ENCODE measurements at places on chromosomes 11 and 22. TPM values are rescaled to one million over a fixed set of nuclear protein-coding genes. Genes with fewer than 3 reads are reported as not detected.
A peak's percentile ranks its signal among the peaks of the same experiment; 100 is the strongest.

DNA sequence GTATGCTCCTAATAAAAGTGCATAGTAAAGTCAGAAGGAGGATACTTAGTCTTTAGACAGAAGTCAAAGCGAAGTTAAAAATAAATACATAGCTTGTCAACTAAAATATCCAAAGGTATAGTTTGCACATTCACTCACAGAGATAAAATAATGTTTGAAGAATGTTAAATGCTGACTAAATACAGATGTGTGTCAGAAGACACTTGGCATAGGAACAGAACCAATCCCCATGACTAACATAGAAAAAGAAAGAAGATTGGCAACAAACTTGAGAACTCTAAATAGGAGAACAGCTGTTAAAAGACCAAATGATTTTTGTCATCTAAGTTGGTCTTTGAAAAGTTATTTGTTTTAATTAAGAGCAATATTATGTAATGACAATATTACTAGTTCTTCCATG, 1172.1 kb upstream of the RAG2 start:
- H3K27me3 ChIP-seq, result no peaks in the 10 kb centered on the region
- no peaks in the 10 kb centered on the region for H3K4me1 ChIP-seq
- no peak overlapping the region for H3K4me3 ChIP-seq
- no peak overlapping the region for H3K27ac ChIP-seq

- no peak overlapping the region for H3K4me3 ChIP-seq
- no peaks in the 10 kb centered on the region for H3K4me1 ChIP-seq
- no peaks in the 10 kb centered on the region for H3K36me3 ChIP-seq
- no peaks in the 10 kb centered on the region for H3K27me3 ChIP-seq
- no peak for DNase-seq
- H3K27ac ChIP-seq, result no peak overlapping the region
These were observed 517.9 kb downstream of the TBC1D22A start for GRCh38 chr22:47280301-47280700.

- no peaks in the 10 kb centered on the region for H3K4me1 ChIP-seq
- no peaks in the 10 kb centered on the region for H3K36me3 ChIP-seq
- no peak overlapping the region for H3K27ac ChIP-seq
- no peak overlapping the region for H3K4me3 ChIP-seq
These were observed 176.5 kb downstream of the CTTN start for GRCh38 chr11:70574725-70575347.

GRCh38 chr11:19199771-19200170, 2.0 kb downstream of the CSRP3 start:
- no peak overlapping the region for H3K4me3 ChIP-seq
- H3K4me1 ChIP-seq, result peaks cover 2% of the 10 kb centered on the region
- peaks cover 3% of the 10 kb centered on the region for H3K27me3 ChIP-seq
- H3K36me3 ChIP-seq, result no peaks in the 10 kb centered on the region

DNA sequence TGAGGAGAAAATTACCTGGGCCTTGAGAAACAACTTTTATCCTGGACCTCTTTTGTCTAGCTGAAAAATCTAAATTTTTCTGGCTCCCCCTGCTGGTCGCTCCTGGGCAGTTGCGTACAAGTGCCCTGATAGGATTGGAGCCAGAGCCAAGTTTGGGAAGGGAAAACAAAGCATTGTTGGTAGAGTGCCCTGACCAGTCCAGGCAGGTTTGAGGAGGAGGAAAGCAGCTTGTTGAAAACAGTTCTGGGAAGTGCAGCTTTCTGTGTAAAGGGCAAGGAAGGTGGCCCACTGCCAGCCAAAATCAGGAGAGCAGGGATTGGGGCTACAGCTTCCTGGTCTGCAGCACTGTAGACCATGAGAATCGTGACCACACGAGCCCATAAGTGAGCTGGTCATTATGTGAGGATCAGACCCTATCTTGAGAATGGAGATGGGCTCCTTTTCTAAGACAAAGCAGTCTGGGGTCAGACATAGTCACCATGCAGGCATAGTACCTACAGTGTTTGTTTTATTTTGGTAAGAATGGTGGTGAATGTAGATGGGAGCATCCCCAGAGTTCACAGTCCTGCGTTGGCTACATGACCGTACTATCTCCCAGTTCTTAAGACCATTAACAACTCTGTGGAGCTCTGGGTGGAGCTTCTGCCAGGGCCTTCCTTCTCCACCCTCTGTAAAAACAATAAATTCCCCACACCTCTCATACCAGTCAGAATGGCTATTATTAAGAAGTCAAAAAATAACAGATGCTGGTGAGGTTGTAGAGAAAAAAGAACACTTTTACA, 21.3 kb upstream of the PIK3IP1 start:
- H3K36me3 ChIP-seq, result peaks cover 8% of the 10 kb centered on the region
- no peak overlapping the region for H3K27ac ChIP-seq
- H3K4me3 ChIP-seq, result no peak overlapping the region
- DNase-seq, result peak; percentile 69
- peaks cover 6% of the 10 kb centered on the region for H3K4me1 ChIP-seq
- H3K27me3 ChIP-seq, result no peaks in the 10 kb centered on the region

DNA sequence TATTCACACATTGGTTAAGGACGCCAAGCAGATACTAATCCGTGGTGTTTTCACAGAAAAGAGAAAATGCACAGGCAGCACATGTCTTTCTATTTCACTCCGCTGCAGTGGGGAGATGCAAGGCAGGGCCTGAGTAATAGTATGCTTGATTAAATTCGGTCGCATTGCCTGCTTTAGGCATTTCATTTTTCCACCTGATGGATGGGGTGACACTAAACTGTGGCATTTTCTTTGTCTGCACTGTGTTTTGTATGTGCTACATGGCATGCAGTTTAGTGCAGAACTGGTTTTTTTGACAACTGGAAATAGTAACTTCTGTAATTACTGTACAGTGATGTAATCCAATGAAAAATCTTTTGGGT, 94.9 kb downstream of the SLC17A6 start:
- DNase-seq, result no peak
- no peaks in the 10 kb centered on the region for H3K36me3 ChIP-seq
- H3K27ac ChIP-seq, result no peak overlapping the region
- peaks cover 21% of the 10 kb centered on the region for H3K27me3 ChIP-seq
- H3K4me1 ChIP-seq, result peaks cover 5% of the 10 kb centered on the region

- H3K36me3 ChIP-seq, result peaks cover 1% of the 10 kb centered on the region
- peaks cover 6% of the 10 kb centered on the region for H3K27me3 ChIP-seq
- no peak overlapping the region for H3K4me3 ChIP-seq
- DNase-seq, result peak; percentile 26
- no peaks in the 10 kb centered on the region for H3K4me1 ChIP-seq
- no peak overlapping the region for H3K27ac ChIP-seq
These were observed 128.2 kb downstream of the BRD1 start for GRCh38 chr22:49699476-49699875.

DNA sequence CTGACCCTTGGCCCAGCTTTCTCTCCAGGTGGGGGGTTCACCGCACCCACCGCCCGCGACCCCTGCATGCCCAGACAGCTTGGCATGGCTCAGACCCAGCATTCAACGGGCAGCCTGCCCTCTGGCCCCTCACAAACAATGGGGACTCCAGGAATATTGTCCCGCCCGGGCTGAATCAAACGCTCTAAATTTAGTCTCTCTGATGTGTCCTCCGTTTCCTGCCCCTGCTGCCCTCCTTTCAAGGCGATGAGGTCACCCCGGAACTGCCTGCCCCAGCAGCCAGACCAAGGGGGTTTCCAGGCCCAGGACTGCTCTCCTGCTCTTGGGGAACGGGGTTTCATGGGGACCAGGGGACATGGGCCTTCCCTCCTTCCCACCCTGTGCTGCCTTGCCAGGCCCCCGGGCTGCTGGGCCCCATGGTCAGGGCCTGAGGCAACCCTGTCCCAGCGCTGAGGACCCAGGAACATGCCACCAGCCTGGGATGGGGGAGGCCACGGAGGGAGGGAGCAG, 10.1 kb upstream of the PDGFB start:
- DNase-seq, result peak; percentile 82
- H3K4me1 ChIP-seq, result peaks cover 31% of the 10 kb centered on the region
- no peak overlapping the region for H3K4me3 ChIP-seq
- H3K27ac ChIP-seq, result peak overlapping the region; percentile 75
- no peaks in the 10 kb centered on the region for H3K36me3 ChIP-seq
- peaks cover 19% of the 10 kb centered on the region for H3K27me3 ChIP-seq

DNA sequence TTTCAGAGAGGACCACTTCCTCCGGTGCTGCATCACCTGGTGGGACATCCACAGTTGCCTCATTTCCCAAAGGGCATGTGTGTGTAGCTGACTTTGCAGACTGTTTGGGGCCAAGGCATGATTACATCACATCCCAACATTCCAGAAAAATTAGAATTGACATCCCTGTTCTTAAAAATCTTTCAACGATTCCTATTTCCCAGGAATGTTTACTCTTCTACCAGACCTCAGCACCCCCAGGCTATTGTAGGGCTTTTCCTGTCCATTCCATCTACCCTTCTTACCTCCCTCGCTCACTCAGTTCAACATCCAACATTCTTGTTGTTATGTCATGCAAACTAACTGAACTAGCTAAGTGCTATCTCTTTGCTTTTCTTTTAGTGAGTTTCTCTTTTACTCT, 37.3 kb downstream of the PIWIL4 start:
- H3K27me3 ChIP-seq, result no peaks in the 10 kb centered on the region
- no peaks in the 10 kb centered on the region for H3K36me3 ChIP-seq
- no peaks in the 10 kb centered on the region for H3K4me1 ChIP-seq
- no peak for DNase-seq
- no peak overlapping the region for H3K27ac ChIP-seq

DNA sequence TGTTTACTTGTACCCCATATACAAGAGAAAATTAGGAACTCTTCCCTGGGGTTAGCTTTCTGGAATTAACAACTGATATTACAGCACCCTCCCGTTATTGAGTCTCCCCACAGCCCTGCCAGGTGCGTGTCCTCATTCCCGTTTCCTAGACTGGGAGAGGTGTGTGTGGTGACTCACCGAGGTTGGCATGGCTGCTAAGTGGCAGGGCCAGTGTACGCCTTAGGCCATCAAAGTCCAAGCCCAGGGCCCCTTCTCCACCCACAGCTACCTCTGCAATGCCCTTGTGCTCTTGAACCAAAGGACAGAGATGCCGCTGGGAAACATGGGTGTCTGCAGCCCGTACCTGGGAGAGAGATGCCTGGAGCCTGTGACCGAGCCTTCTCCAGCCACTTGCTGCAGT, 12.3 kb downstream of the IFT27 start:
- no peak overlapping the region for H3K4me3 ChIP-seq
- peaks cover 3% of the 10 kb centered on the region for H3K4me1 ChIP-seq
- H3K36me3 ChIP-seq, result no peaks in the 10 kb centered on the region
- H3K27ac ChIP-seq, result no peak overlapping the region

DNA sequence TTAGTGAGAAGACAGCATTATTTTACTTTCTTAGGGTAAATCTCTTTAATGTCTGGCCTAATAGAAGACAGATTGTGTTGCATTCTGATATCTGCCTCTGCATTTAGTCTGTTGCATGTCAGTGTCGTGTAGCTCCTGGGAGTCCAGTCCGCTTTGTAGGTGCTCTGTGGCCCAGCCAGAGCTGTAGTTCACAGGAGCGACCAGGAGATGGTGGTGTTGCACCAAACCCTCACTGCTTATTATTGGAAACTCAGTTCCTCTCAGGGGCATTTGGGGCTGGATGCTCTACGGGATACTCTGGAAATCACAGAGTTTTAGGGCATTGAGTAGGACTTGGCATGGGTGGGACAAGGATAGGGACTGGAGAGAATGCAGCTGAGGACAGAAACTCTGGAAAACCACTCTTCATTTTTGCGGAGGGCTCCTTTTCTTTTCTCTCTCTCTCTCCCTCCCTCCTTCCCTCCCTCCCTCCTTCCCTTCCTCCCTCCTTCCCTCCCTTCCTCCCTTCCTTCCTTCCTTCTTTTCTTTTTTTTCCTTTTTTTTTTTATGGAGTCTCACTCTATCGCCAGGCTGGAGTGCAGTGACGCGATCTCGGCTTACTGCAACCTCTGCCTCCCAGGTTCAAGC, 21.7 kb downstream of the MIAT start:
- H3K27ac ChIP-seq, result no peak overlapping the region
- peaks cover 39% of the 10 kb centered on the region for H3K4me1 ChIP-seq
- DNase-seq, result peak; percentile 84
- peaks cover 29% of the 10 kb centered on the region for H3K36me3 ChIP-seq
- no peak overlapping the region for H3K4me3 ChIP-seq

DNA sequence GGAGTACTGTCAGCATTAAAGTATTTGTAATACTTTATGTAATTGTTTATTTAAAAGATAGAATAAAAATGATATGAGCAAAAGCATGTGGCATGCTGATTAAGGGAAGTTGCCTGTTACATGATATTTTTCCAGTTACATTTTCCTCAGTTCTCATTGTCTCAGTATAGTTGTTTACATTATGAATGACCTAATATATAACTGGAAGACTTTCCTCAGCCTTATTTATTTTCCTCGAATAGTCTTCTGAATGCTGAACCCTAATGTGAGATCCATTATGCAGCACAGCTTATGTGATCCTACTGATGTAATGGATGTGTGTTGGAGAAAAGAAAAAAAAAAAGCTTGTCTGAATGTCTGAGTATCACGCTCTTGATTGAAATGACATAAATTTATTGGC, 95.5 kb downstream of the LUZP2 start:
- H3K27ac ChIP-seq, result no peak overlapping the region
- H3K36me3 ChIP-seq, result no peaks in the 10 kb centered on the region
- no peak for DNase-seq
- H3K4me3 ChIP-seq, result no peak overlapping the region
- H3K27me3 ChIP-seq, result no peaks in the 10 kb centered on the region

DNA sequence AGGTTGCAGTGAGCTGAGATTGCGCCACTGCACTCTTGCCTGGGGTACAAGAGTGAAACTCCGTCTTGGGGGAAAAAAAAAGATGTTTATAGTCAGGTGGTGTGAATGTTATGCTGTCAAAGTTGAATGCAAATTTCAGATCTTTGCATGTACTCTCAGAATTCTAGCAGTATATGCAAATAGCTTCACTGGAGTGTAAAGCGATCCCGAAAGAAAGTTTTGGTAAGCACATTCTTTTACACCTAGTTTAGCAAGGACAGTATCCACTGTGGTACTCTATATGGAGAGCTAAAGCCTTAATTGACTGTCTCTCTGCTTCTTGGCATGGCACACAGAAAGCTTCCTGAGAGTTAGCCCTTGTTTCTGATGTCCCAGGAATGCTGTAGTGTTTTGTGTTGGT, 4.0 kb downstream of the JAM3 start:
- H3K4me3 ChIP-seq, result no peak overlapping the region
- H3K36me3 ChIP-seq, result peaks cover 2% of the 10 kb centered on the region
- DNase-seq, result no peak
- H3K4me1 ChIP-seq, result peaks cover 18% of the 10 kb centered on the region
- no peak overlapping the region for H3K27ac ChIP-seq
- H3K27me3 ChIP-seq, result peaks cover 49% of the 10 kb centered on the region

DNA sequence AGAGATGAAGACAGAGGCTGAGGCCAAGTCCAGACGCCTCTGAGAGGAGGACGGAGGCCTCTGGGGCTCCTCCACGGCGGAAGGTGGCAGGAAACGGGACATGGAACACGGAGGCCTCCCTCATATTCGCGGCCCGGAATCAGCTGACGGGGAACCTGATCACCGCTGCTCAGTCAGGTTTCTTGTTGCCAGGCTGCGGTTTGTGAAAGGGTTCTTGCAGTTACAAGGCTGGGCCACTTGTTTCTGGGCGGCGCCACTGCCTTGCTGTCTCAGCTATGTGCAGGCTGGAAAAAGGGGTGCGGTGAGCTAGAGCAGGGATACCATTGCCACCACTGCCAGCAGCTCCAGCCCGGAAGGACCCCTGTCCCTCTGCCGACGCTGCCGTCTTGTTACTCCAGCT, 10.0 kb upstream of the MMP1 start:
- DNase-seq, result no peak
- no peaks in the 10 kb centered on the region for H3K4me1 ChIP-seq
- H3K36me3 ChIP-seq, result no peaks in the 10 kb centered on the region
- no peak overlapping the region for H3K27ac ChIP-seq
- no peak overlapping the region for H3K4me3 ChIP-seq
- H3K27me3 ChIP-seq, result peaks cover 13% of the 10 kb centered on the region

ENTHD1 gene
- 0.21 TPM for total RNA-seq

NTM gene
- not detected for total RNA-seq

CDC45 gene
- 104 TPM for total RNA-seq

KRTAP5-9 gene
- not detected for total RNA-seq

PLAAT5 gene
- 0.26 TPM for total RNA-seq

KRTAP5-8 gene
- not detected for total RNA-seq

ADORA2A gene
- total RNA-seq, result 19.7 TPM

OR4D5 gene
- not detected for total RNA-seq

KDM4E gene
- total RNA-seq, result not detected

PATE4 gene
- not detected for total RNA-seq

OR2AG1 gene
- not detected for total RNA-seq
